ENCODE measurements at places on chromosomes 13 and 19.

DNA sequence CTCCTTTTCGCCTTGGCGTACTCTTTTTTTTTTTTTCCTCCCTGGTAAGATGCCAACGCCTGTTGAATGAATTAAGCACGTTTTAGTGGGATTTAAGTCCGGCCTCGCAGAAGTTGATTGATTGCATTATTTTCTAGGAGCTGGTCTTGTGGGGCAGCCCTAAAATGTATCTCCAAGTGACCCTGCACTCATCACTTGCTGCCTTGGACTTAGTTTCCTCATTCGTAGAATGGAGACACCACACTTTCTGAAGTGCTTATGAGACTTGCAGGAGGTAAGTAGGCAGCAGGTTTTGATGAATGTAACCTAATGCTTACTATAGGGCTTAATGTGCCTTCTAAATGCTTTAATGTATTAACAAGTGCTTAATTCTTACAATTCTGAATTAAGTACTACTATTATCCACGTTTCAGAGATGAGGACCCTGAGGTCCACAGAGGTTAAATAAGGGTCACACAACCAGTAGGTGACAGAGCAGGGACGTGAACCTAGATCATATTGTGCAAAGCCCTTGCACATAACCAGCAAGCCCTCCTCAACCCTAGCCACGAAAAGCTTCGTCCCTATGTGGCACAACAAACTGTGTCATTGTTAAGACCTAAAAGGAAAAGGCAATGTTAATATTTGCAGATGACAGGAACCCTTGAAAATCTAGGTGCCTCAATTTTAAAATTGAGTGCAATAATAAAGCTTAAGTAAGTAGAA is 514 bp upstream of the ARGLU1 start:
- no peak for DNase-seq

GRCh38 chr19:35115177-35115951 is at the start of gene FXYD3:
Gene FXYD3 (plus strand): TSS chr19:35115823. CDS start chr19:35119377, 3,554 bp downstream.
- DNase-seq, result no peak

DNA sequence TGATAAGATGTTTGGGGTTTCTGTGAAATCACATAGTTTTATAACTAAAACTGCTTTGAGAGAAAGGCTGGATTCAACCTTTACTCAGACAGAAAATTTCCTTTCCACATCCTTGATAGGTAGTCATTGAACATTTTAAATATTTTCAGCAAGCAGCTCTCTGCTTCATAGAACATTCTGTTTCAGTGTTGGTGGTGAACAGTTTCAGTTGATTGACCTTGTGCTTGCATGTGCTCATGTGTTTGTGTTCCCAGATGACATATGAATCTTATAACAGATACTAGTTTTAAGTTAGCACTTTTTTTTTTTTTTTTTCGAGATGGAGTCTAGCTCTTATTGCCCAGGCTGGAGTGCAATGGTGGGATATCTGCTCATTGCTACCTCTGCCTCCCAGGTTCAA is 290.1 kb downstream of the HS6ST3 start:
- no peak for DNase-seq

- no peak for DNase-seq
Observed at GRCh38 chr19:17358395-17358794, 18.7 kb downstream of the PLVAP start.

DNA sequence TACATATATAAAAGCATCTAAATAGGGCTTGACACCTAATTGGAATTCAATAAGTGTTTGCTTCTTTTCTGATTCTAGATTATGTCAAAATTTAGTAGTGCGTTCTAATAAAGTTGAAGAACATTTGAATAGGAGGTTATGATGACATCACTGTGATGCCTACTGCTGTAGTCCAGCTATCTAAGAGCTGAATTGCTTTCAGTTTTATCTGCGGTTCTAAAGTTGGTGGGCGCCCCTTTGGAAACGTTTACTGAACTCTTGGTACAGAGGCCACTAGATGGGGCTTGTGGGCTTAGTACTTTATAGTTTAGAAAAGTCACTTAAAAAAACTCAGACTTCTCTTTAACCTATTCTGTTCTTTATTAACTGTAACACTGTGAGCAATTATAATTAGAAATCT is 776.9 kb downstream of the GPC5 start:
- no peak for DNase-seq
